CD4-positive, alpha-beta T cell treated with Interleukin-15 for 4 hours (primary cell): ENCODE measurements at places on chromosomes 16 and 17.

DNA sequence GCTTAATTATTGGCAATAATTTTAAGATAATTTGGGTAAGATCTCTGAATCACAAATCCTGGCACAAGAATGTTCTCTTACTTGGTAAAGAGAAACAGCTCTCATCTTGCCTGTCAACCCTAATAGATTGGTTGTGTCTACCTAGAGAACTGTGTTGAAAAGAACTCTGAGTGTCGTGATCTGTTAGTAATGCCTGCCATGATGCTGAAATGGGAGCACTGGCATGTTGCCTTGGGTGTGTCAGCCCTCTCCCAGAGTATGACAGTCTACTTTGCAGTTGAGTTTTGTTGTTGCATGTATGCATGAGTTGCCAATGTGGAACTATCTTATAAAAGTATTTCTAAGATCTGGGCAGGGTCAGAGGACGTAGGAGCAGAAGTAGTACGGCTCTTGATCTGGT is 221.4 kb downstream of the MAF start:
- DNase-seq = no peak

- no peak for DNase-seq
These were observed 49.5 kb downstream of the ZNF423 start for GRCh38 chr16:49806446-49806845.

- DNase-seq = no peak
These were observed 79.9 kb upstream of the MON1B start for GRCh38 chr16:77111056-77111565.

DNA sequence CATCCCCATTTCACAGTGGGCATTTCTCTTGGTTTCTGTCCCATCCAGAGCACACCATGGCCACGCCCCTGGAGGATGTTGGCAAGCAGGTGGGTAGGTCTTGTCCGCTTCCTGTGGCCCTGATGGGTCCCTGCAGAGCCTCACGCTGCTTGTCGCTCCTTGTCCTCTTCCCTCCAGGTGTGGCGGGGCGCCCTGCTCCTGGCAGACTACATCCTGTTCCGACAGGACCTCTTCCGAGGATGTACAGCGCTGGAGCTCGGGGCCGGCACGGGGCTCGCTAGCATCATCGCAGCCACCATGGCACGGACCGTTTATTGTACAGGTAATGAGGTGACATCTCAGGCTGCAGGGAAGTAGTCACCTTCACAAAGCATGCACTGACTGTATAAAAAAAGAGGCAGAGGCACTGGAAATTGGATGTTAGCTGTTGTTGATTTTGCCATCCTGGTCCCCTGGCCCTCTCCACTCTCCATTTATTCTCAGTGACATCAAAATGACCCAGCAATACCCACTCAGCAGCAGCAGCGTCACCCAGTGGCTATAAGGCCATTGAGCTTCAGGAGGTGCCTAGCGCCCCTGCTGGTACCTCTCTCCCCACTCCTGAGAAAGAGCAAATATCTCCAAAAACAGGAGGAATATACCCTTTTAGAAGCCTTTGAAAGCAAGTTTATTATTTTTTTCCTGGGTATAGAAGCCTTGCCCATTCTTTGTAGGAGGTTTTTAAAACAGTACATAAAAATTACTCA is 13.7 kb downstream of the METTL22 start:
- DNase-seq = no peak

DNA sequence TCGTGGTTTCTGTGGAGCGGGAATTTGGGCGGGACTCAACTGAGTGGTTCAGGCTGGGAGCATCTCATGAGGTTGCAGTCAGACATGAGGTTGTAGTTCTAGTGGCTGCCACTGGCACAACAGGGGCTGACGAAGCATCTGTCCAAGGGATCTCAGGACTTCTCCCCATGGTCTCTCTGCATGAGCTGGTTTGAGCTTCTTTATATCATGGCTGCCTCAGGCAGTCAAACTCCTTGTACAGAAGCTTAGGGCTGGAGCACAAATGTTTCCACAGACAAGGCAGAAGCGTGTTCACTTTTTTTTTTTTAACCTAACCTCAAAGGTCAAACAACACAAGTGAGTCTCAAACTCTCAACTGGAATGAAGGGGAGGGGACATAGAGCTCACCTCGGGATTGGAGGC is 243.3 kb downstream of the MSI2 start:
- no peak for DNase-seq

DNA sequence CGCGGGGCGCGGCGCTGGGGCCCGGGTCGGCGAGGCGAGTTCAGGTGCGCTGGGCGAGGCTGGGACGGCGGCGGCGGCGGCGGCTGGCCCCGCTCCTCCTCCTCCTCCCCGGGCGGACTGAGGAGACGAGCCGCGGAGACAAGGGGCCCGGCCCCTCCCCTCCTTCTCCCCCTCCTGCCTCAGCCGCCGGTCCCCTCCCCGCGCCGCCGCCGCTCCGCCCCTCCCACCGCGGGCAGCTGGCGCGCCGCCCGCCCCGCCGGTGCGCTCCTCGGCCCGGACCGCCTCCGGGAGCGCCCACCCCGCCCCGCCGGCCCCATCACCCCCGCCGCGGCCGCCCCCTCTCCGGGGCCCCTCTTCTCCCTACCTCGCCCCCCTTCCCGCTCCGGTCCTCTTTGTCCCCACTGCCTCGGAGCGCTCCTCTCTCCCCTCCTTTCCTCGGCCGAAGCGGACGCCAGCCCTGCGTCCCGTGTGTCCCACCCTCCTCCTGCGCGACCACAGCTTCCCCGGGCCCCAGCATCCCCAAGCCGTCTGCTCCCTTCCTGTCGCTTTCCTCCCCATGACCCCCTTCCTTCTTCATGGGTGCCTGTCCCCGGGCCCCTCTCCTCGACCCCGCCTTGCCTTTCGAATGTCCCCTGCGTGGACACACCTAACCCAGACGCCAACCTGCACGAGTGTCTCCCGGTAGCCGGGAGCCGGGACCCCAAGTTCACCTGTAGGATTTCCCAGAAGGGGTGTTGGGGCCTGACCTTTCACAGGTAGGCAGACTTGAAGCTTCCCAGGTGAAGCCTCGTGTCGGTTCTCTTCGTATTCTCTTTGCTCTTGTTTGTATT is at the start of gene TOX3:
TSS of gene TOX3 (minus strand) at position 140 of the 830 bp plus-strand sequence. CDS start 420 bp downstream, outside the sequence.
- DNase-seq = no peak

DNA sequence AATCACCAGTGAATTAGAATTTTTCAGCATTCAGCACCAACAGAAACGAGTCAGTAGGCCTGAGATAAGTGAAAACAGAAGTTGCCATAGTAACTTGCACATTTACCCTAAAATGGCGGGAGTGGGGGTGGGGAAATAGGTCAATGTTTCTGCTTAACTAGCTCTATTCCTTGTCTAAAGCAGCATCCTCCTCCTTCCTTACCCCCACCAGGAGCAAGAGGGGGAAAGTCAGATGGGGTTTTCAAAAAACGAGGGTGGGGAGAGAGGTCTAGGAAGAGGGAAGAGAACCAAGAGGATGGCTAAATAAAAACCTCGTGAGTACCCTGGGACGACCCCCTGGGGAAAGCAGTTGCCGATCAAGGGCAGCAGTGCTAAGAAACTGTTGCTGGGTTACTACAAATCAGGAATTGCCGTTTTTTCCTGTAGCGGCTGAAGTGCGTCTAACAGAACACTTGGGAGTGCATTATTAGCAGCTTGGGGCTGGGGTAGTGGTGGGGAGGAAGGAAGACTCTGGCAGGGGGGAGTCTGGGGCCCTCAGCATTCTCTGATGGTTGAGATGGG is 34.4 kb upstream of the MNT start:
- no peak for DNase-seq

DNA sequence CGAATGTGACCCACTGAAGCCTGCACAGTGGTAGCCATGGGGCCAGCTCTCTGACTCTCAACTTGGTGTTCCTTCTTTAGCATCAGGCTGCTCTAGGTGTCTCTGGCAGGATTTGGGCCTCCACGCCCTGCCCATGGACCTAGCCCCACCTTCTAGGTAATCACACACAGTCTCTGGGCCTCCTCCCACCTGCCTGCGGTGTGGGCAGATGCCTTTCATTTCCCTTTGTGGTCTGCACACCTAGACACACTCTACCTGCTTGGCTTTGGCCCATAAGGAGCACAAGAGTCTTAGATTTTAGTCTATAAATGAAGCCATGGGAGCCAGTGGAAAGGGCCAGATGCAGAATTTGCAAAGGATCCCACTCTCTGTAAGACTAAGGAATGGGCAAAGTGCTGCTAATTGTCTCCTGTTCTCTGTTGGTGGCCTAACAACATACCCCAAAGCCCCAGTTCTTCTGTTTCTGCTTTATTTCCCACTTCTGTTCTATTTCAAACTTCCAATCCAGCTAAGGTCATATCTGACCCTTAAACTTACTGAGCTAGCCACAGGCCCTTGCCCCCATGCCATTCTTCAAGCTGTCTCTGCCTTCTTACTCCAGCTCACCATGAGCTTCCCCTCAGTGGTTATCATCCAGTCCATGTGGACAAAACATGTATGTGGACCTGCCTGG is 7.2 kb upstream of the MFSD6L start:
- no peak for DNase-seq

GRCh38 chr16:26995522-26995921 is 71.2 kb upstream of the C16orf82 start:
- no peak for DNase-seq

GRCh38 chr17:6286233-6286632 is 148.7 kb downstream of the AIPL1 start:
- DNase-seq = no peak

- DNase-seq = no peak
These were observed 48.1 kb downstream of the WSB1 start for GRCh38 chr17:27342059-27342458.

- DNase-seq = no peak
These were observed 49.8 kb downstream of the CDH1 start for GRCh38 chr16:68786685-68787418.

- DNase-seq = no peak
These were observed 3.3 kb downstream of the PMP22 start for GRCh38 chr17:15261802-15262290.

DNA sequence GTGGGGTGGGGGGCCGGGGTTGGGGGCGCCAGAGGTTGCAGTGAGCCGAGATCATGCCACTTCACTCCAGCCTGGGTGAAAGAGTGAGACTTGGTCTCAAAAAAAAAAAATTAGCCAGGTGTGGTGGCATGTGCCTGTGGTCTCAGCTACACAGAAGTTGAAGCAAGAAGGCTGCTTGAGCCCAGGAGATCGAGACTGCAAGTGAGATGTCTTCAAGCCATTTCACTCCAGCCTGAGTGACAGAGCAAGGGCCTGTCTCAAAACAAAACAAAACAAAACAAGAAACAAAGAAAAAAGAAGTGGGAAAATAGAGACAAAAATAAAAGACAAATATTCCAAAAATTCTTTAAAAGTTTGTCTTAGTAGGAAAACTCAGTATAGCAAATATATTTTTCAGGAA is 135.1 kb upstream of the CORO6 start:
- DNase-seq = no peak

DNA sequence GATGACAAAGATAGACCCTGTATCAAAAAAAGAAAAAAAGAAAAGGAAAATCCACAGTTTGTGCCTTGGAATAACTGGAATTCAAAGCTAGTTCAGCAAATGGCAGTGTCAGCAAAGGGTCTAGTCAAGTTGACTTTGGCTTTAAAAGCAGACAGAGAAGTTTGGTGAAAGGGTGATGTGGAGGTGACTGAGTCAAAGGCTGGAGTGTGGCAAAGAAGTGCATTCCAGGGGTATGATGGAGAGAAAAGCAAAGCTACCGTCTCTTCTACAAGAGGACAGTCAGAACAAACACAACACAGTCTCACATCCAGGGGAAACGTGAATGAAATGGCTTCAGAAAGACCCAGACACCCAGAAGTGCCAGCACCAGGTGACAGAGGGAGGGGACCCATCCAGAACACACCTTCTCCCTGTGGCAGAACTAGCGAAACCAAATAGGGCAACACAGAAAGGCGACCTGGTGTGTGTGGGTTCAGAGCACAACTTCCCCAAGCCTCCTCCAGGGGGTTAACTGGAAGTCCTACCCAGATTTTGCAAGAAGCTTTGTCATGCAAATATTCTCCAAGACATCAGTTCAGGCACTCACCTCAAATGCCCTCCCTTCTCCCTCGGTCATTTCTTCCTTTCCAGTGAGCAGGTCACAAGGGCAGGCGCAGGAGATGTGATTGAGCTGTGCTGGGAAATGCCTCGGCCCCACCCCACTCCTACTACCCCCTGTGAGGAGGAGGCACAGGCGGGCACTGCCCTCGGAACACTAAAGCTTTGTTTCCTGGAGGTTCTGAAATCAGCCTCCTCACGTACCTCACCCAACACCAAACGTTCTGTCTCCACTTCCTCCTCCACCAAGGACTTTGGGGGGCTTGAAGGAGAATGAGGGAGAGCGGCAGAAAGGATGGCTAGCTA is 481.9 kb downstream of the SOX9 start:
- DNase-seq = no peak

DNA sequence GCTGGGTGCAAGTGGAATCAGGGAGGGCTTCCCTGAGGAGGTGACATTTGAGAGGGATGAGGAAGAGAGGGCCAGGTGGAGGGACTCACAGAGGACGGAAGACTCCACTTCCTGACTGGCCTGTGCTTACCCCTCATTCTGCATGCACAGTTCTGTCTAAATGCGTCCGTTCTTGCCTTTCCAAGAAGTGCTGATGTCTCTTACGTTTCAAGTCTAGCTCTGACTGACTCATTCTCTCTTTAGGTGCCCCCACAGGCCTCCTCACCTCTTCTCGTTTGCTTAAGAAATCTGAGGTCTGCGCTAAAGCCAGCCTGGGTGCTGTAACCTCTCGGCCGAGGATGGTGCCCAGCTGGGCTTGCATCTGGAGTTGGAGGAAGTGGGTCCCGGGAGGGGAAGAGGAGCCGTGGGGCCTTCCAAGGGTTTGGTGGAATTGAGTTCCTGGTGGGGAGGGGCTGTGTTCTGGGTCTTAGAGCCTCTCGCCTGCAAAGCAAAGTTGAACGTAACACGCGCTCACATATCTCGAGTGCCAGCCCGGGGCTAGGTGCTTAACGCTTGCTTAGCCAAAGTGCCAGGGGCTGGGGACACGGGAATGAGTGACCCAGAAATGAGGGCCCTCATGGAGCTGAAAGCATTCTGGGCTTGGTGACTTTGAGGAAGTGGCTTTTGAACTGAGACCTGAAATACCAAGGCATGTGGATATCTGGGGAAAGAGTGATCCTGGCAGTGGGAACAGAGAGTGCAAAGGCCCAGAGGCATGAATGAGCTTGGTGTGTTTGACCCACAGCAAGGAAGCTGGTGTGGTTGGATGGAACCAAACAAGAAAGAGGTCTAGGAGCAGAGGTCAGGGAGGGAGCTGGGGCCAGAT is 4.8 kb downstream of the IL4R start:
- peak; percentile 78 for DNase-seq

DNA sequence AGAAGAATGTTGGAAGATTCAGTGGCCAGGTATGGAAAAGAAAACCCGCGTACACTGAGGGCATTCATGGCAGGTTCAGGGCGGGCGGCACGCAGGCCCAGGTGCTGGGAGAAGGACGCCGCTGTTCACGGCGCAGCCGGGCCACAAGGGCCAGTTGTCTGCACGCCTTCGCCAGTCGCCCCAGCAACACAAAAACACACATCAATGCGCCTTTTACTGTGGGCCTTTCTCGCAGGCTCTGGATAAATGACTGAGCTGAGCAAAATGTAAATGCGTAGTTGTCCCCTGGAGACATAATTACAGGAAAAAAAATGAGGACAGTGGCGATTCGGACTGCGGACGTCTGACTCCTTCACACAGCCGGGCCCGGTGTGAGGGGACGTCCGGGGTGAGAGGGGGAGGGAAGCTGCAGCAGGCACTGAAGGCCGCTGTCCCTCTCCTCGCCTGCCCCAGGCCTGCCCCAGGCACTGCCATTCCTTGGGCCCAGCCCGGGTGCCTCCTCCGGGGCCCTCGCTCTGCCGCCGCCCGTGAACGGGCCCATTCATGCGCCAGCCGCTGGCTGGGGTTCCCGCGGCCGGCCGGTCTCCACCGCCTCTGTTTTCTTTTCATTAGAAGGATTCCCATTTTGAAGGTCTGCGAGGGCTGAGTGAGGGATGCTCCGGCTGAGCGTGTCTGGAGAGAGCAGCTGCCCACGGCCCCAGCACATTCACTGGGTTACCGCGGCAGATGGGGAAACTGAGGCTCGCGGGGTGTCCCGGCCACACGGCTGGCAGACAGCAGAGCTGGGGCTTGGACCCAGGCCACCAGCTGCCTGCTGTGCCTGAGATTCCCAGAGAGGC is 6.5 kb upstream of the ZNF469 start:
- no peak for DNase-seq
